NCI-H1417 treated with DMSO at 0.1 percent for 48 hours (cell line): ENCODE measurements at places on chromosomes 11 and 22.

GRCh38 chr22:19290400-19291217 is 910 bp downstream of the CLTCL1 start:
- DNase-seq: no peak

- DNase-seq: no peak
These were observed 17.9 kb upstream of the FGF19 start for GRCh38 chr11:69721745-69722144.

DNA sequence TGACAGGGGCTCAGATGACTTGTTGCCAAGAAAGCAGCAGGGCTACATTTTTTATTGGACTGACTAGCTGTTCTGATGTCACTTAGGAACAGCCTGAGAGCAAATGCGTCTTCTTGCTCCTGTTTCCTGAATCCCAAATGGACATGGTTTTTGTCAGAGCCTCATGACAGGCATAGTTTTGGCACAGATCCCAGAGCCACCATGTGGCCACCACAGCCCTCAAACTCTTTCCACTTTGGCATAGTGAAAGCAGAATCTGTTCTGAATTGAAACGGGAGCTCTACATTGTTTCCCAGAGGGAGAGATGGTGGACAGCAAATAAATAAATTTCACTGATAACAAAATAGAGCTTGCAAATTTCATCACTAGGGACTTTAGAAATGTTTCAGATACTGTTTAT is 222.2 kb downstream of the C11orf87 start:
- DNase-seq: peak; percentile 67

DNA sequence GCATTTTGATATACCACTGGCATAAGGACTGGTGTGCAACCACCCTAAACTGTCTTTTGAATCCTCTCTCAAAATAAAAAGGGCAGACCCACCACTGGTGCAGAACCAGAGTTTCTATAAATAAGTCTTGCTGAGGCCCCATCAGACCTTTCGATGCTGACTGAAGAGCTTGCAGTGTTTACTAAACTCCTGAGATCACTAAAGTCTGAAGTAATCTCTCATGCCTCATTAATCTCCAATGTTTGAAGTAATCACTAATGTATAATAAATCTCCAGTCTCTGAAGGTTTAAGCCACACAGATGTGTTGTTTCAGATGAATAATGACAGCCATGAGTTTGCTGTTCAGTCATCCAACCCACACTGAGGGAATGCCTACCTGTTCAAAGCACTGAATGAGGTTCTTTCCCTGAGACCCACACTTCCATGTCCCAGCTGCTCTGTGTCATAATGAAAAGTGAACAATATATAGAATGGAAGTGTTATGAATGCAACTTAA is 50.6 kb upstream of the DEUP1 start:
- peak; percentile 96 for DNase-seq

DNA sequence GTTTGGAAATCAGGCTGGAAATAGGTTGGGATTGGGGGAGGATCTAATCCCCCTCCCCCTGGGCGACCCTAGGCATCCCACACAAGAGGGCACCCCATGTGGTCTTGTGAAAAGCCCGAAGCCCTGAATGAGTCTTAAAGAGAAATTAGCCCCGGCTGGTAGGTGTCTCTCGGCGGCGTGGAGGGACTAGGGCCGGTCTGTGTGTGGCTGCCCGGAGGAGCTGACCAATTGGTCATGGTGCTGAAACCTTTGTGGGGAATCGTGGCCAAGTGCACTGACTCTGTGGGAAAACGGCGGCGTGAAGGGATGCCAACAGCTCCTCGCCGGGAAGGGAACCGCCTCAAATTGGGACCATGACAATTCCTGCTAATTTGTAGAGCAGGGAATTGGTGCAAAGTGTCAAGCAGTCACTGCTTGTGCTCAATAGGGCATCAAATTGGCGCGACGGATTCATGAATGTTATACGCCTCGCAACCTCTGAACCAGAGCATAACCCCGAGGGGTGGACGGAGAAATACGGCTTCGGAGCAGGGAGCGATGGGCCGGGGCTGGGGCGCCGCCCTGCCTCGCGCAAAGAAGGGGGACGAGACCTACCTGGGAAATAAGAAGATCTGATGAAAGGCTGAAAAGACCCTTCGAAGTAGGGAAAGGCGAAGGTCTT is 1.5 kb downstream of the DBX1 start:
- DNase-seq: no peak

DNA sequence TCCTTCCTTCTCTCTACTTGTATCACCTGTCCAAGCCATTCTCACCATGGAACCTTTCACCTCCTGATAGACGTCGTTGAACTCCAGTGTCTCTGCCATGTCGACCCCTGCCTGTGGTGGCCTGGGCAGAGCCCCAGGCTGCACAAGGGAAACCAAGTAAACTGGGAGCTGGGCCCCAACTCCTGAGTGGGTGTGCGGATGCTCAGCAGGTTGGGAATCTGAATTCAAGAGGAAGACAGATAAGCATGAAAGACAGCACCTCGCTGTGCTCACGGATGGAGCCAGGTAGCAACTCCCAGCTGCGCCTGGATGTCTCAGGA is 709 bp downstream of the SSRP1 start:
- DNase-seq: no peak

GRCh38 chr22:44544816-44545433 is 46.9 kb upstream of the RTL6 start:
- no peak for DNase-seq

GRCh38 chr11:44179173-44179572 is 83.7 kb downstream of the EXT2 start:
- DNase-seq: no peak

- no peak for DNase-seq
These were observed 15.9 kb downstream of the MOGAT2 start for GRCh38 chr11:75733431-75734107.

DNA sequence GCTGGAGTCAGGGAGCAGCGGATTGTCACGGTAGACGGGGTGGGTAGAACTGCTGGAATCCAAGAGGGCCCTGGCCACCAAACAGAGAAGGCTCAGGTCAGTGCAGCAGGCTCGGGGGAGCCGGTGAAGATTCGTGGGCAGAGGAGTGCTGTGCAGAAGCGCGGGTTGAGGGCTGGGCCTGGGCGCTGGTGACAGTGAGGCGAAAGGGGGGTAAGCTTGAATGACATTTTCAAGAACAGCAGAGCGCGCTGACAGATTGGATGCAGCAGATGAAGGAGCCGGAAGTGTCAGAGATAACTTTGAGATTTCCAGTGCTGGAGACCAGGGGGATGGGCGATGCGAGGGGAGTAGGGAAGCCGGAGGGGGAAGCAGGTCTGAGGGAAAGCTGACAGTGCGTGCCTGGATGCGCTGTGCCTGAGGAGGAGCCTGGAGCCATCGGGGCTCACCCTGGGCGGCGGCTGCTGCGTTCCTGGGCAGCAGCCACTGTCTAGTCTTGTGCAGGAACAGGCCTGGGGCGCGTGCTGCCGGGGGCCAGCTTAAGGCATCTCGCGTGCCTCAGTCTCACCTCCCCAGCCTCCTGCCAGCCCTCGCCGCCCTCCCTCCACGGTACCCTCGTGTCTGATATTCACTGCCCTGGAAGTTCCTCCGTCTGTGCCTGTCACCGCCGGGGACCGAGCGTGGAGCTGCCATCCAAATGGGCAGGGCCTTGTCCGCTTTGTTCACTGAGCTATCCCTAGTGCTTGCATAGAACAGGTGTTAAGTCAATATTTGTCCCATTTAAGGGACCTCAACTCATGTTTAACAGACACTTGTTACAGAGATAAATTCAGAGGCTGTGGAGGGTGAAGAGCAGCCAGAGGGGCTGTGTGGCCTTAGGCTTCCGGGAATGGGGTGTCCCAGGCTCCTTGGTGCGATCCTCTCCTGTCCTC is 5.2 kb downstream of the GRIK4 start:
- DNase-seq: no peak

DNA sequence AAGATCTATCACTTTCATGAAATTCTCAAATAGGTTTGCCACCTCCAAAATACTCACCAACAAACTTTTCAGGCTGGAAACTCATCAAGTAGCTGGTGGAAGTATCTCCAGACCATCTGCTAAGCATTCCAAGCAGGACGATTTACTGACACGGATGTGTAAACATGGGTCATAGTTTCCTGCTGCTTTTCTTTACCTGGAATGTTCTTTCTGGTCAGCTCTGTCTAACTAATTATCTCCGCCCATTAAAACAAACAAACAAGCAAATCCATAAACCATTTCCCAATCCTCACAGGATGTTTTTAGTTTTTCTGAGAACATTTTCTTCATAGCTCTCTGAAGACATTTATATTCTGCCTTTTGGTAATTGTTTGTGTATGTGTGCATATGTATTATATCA is 397.0 kb downstream of the METTL15 start:
- DNase-seq: no peak

DNA sequence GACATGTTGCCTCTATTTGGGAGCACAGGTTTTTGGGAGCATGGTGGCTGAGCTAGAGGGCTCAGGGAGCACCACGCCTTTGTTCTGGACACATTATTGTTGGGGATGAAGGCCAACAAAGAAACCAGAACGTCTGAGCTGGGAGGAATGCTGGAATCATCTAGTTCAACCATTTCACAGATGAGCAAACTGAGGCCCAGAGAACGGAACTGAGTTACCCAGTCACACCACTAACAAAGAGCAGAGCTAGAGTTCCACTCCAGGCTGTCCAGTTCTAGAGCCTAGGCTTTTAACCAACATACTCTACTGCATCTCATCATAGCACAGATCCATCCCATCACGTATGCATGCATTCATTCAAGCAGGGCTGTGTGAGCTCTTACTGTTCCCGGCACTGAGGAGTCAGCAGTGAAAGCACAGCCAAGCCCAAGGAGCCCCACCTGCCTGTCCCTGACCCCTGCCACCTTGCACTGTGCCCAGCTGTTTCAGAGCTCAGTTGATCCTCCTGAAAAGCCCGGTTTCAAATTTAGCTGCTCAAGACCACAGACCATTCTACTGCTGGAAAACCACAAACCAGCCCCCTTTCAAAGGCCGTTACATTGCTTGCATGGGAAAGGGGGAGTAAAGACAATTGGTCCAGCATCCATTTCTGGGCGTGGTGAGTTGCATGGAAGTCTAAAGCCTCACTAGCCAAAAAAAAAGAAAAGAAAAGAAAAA is 16.9 kb upstream of the TCF20 start:
- no peak for DNase-seq

- no peak for DNase-seq
These were observed 46.3 kb downstream of the IGLL1 start for GRCh38 chr22:23533771-23534191.

DNA sequence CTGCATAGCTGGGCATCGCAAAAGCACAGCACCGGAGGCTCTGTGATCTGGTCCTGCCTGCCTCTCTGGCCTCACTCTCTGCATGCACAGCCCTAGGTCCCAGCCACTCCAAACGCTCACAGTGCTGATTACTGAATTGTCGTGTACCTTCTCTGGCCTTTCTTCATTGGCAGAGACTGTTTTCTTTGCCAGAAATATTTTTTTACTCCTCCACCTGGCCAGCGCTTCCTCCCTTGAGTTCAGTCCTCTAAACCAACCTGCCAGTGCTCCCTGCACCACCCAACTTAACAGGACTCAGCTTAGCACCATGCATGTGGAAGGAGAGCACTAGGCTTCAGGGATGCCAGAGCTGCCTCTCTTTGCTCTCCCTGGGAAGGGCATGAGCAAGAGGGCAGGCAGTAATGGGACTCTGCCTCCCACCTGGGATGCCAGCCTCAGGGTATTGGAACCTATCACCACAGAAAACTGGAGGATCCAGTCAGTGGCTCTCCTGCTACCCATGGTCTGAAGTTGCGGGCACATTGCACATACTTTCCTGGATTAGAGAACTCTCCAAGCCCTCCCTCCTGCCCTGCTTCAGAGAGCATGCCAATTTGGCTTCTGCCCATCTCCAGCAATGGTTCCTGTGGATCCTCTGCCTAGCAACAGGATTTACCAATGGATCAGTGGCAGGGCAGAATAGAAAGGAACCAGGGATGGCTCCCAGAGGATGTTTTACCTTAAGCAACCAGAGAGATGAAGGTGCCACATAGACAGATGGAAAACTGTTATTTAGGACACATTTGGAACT is 37.0 kb upstream of the GNAZ start:
- DNase-seq: no peak

- DNase-seq: no peak
These were observed 50.3 kb upstream of the THY1 start for GRCh38 chr11:119473226-119473625.

DNA sequence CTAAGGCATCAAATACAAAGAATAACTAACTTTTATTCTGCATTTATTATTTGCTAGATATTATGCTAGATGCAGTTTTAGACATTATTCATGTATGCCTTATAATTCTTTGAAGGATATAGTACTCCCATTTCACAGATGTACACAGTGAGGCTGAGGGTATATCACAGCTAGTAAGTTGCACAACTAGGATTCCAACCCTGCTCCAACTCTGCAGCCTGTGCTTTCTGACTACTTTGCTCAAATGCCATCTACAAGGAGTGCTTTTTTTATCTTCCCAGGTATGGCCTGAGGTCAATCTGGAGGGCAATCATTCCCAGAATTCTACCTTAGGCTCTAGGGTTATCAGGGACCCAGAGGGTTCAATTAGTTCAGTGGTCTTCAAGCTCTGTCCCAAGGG is 28.4 kb downstream of the NUP160 start:
- DNase-seq: no peak

DNA sequence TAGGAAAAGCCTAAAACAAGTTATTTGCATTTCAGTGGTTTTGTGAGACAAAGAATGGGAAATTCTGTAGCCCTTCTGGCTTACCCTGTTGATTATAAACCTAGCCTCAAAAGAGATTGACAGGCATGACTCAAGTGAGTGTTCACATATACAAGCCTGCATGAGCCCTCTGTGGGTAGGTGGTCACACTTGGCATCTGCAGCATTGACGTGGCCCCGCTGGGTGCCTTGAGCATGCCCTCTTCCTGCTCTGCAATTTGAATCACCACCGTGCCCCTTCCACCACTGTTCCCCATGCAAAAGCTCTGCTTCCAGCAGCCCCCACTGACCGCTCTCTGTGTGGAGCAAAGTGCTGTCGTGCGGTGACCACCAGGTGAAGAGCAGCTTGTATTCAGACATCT is 21.0 kb upstream of the ADSL start:
- no peak for DNase-seq

GRCh38 chr11:92865352-92865751 is 104.1 kb upstream of the MTNR1B start:
- no peak for DNase-seq

DNA sequence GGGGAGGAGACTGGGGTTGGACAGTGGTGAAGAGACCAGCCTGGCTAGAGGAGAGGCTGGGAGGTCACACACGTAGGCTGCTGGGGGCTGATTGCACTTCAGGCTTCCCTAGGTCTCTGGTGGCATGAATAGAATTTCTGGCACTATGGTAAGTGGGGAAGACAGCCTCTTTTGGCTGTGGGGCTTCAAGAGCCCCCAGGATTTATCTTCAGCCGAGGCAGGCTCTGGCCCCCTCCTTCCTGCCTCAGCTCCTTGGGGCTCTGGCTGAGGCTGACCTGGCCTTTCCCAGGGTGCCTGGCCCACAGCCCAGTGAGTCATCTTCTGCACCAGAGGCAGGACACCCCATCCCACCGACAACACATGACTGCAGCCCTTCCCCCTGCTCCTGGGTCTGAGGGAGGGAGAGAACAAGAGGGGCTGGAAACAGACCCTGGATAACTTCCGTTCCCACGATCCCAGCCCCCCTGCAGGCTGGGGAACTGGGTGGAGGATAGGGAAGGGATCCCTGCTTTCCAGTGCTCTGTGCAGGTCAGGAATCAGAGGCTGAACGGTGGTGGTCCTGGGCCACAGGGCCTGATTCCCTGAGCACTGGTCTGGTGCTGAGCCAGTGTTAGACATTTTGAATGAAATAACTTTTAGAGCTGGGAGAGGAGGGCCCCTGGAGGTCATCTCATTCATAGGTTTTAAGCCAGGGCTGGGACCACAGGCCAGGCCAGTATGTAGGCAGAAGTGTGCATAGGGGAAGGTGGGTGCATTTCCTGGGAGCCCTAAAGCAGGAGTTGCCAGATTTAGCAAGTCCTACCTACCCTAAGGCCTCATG is 26.5 kb downstream of the ARHGEF17 start:
- no peak for DNase-seq

- peak; percentile 15 for DNase-seq
These were observed 756.8 kb downstream of the NTM start for GRCh38 chr11:132126973-132127899.
